ENCODE measurements at places on chromosomes 7 and 10.
A peak's percentile ranks its signal among the peaks of the same experiment; 100 is the strongest.

DNA sequence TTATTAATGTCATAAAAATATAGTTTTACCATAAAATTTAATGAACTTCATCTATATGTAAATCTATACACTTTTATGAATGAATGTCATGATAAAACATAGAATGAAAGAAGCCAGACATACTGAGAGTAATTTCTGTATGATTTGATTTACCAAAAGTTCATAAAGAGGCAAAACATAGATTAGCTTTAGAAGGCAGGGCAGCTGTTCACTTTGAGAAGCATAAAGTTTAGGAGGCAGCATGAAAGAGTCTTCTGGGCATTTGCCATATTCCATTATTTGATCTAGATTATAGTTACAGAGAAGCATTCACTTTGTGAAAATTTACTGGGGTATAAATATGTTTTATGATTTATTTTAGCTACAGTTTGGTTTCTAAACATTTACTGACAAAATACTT lies 487.2 kb downstream of the ANKRD7 start:
- no peak for DNase-seq

- DNase-seq, result no peak
Measured at GRCh38 chr7:30970594-30971094, 6.9 kb downstream of the GHRHR start.

- DNase-seq, result no peak
Measured at GRCh38 chr7:102232611-102233286, 53.9 kb upstream of the SH2B2 start.

GRCh38 chr7:83065714-83066113 lies 97.0 kb downstream of the PCLO start:
- no peak for DNase-seq

DNA sequence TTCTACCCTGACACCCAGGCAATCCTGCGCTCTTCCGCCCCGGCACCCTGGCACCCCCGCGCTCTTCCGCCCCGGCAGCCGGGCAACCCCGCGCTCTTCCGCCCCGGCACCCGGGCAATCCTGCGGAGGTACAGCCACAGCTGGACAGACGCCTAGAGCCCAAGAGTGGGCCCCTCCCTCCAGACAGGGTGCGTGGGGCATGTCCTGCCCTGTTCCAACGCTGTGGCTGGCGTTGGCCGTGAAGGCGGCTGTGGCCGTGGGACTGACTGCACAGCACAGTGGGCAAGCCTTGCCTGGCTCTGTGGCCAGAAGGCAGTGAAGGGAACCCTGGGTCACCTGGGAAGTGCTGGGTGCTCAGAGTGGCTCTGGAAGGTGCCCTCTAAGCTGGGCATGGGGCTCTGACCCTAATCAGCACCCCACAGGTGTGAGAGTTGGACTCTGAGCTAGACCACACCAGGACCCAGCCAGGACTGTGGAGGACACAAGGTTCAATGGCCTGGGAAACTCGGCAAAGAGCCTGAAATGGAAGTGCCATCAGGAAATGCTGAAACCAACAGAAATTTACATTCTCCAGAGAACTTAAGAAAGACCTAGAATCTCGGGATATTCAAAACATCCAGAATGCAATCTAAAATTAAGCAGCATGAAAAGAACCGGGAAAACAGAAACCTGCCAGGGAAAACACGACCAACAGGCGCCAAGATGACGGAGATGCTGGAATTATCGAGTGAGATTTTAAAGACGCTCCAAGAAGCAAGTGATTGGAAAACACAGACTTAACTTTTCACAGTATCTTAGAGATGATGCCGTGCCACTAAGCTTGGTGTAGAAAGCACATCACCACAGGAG lies 253.6 kb downstream of the ELFN1 start:
- DNase-seq, result no peak

DNA sequence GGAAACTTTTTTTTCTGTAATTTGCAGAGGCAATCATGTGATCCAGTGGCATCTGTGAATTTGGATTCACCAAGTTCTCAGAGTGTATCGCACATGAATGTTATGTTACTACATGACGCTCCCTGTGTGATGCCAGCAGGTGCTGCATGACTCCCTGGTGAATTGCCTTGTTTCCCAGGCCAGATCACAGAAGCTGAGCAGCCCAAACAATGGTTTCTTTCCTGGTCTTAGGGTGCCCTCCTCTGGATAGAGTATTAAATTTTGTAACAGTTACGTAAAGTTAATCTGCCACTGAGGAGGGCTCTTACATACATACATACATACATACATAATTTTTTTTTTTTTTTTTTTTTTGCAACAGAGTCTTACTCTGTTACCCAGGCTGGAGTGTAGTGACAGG lies 3.6 kb downstream of the ZSCAN21 start:
- DNase-seq, result peak; percentile 88

DNA sequence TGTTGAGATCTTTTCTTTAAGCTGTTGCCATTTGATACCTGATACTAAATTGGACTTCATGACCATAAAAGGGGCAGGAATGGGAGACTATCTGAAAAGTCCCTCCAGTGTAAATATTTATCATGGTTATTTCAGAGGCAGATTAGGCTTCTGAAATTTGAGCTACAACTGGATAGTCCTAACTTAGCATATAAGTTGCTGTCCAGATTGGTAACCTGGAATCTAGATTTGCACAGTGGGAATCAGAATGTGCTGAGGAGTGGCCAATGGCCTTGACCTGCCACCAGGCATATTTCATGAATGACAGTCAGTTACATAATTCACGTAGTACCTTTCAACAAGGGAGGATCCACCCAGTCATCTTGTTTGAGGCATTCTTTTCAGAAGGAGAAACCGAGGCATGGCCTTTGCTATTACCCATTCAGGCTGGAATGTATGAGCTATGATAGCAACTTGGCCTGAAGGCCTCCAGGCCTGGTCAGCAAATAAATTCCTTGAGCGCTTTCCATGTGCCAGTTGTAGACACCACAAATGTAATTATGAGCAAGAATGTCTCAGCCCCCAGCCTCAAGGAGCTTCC lies 80.0 kb downstream of the EEPD1 start:
- no peak for DNase-seq

DNA sequence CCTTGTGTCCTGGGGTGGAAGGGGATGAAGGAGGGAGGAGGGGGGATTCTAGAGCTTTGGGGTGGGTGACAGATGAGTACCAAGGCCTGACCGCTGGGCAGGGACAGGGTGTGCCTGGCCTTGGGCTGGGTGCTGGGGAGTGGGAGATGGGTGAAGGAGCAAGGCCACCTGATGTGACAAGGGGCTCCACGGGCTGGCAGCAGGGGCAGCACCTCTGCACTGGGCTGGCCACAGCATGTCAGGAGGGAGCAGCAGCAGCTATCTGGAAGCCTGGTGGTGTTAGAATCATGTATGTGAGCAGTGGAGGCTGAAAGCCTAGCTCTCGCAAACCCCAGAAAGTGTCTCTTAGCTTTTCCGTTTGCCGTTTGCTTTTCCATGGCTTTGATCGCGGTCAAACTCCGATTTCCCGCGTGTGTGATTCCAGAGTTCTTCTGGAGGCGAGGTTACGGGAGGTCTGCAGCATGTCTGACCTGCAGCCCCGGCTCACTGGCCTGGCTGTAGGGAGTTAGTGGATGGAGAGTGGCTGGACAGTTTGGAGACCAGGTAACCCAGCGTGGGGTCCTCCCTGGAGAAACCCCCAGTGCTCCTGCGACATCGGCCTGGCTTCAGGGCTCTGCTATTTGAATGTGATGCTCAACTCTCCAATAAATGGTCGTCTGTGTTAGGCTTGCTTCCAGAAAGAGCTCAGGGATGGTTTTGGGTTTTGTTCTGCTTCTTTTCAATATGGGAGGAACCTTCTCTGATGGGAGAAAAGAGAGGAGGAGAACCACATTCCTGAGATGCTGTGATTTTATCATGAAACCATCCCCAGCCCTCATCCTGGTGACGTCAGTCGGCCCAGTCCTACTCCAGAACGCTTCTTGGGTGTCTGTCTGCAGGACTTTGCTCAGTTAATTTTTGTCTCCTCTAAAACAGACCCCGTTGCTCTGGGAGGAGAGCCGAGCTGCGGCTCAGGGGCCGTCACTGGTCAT lies 105.5 kb downstream of the CUX1 start:
- peak; percentile 49 for DNase-seq

- DNase-seq, result no peak
Measured at GRCh38 chr10:5650664-5651387, 15.6 kb downstream of the ASB13 start.

- peak; percentile 76 for DNase-seq
Measured at GRCh38 chr10:99779335-99779734, 3.1 kb upstream of the ABCC2 start.

DNA sequence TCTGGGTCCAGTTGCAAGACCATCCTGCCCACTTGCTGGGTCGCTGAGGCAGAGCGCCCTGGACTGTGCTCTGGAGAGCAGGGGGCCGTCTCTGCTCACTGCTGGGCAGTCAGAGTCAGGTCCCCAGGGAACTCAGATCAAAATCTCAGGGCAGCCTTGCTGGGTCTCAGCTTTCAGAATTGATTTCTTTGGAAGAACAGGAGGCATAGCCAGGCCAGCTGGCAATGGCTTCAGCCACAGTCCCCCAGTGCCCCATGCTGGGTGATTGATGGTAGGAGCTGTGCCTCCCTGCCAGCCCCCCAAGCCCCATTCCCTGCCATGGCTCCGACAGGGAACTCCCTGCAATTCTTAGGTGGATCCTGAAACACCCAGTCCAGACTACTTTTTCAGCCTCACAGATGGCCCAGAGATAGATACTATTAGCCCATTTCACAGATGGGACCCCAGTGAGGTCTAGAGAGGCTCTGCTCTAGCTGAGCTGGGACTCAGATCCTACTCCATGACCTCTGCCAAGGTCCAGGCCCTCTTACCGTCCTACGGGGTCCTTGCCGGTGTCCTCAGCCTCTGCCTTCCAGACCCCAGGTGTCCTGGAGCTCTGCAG lies 467 bp downstream of the MMRN2 start:
- no peak for DNase-seq

GRCh38 chr10:78657163-78657861 lies 411.5 kb upstream of the ZMIZ1 start:
- DNase-seq, result peak; percentile 79

DNA sequence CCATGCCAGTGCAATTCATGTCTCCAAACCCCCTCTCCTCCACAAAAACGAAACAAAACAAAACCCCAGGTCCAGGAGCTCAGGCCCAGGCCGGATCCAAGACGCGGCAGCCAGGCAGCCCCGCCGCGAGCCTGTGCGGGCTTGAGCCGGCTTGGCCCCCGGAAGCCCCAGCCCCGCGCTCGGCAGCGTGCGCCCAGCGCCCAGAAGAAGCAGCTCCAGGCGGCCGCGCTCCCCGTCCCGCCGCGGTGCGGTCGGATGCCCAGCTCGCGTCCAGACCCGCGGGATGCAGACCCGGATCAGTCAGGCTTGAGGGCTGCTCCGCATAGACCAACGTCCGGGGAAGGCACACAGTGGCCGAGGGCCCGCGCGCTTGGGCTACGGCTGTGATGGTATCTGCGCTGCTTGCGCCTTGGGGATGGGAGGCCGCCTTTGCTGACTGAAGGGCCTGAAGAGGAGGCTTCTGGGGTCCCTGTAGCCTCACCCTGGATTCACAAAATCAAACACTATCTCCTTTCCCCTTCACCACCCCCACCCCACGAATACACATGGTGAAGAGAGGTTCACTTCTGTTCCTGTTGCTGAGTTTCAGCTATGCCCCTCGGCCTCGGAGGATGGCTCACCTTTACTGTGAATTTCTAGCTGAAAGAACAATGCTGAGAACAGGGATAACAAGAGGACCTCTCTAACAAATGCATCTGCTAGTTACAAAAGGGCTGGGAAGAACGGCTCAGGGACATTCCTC lies 79.9 kb upstream of the EN2 start:
- peak; percentile 52 for DNase-seq

- peak; percentile 68 for DNase-seq
Measured at GRCh38 chr10:108735380-108735779, 1187.9 kb downstream of the XPNPEP1 start.

DNA sequence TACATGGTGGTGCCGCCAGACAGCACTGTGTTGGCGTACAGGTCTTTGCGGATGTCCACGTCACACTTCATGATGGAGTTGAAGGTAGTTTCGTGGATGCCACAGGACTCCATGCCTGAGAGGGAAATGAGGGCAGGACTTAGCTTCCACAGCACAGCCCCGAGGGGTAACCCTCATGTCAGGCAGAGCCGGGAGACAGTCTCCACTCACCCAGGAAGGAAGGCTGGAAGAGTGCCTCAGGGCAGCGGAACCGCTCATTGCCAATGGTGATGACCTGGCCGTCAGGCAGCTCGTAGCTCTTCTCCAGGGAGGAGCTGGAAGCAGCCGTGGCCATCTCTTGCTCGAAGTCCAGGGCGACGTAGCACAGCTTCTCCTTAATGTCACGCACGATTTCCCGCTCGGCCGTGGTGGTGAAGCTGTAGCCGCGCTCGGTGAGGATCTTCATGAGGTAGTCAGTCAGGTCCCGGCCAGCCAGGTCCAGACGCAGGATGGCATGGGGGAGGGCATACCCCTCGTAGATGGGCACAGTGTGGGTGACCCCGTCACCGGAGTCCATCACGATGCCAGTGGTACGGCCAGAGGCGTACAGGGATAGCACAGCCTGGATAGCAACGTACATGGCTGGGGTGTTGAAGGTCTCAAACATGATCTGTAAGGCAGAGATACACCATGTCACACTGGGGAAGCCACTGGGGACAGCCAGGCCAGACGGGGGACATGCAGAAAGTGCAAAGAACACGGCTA lies 104.6 kb upstream of the TNRC18 start:
- peak; percentile 79 for DNase-seq

DNA sequence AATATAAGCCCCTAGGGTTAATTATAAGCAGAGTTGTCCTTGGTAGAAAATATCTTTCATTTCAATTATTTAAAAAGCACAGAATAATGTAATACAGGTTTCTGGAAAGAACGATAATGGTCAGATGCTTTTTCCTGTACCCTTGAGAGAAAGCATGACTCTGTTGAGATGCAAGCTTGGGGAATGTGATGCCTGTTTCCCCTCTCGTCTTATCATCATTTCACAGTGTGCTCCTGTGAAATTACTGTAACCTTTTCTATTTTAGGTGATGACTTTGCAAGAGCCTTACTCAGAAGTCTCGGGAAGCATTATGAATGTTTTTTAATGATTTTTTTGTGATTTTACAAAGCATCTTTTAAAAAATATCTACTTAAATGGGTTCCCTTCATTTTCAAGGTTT lies 243.0 kb downstream of the POLR1F start:
- DNase-seq, result no peak

DNA sequence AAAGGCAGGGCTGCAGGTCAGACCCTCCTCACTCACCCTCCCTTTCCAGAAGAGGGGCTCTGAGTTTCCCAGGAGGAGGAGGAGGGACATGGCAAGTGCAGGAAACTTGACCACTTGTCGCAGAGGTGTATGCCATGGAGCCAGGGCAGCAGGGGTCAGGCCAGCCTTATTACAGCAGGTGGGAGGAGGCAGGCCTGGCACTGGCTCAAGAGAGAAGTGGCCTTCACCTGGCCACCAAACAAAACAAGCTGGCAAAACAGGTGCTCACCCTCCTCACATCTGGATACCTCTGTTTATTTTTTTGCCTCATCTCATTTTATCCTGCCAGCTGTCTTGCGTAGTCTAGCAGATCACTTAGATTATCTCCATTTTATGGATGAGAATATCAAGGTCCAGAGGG lies 12.5 kb downstream of the COL13A1 start:
- no peak for DNase-seq

- DNase-seq, result no peak
Measured at GRCh38 chr10:93206652-93207051, 133.0 kb downstream of the CYP26A1 start.

Measured in GM23248 (cell line).